ENCODE measurements at places on chromosomes 7 and 10.

DNA sequence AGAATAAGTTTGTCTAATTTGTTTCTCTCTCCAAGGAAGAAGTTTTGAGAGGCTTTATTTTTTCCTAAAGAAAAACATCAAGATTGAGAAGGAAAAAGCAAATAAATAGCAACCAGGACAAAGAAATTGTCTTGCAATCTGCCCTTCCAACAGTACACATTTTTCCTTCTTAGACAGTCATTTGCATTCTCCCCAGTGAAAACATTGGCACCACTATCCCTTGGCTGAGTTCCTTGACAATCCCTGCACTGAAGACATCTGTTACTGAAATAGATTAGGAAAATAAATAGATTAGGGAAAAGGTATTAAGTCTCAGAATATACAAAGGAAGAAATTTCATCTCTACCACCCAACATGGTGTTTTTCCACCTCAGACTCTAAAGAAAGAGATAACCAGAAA lies 12.2 kb upstream of the TMEM243 start:
- no peak for DNase-seq

DNA sequence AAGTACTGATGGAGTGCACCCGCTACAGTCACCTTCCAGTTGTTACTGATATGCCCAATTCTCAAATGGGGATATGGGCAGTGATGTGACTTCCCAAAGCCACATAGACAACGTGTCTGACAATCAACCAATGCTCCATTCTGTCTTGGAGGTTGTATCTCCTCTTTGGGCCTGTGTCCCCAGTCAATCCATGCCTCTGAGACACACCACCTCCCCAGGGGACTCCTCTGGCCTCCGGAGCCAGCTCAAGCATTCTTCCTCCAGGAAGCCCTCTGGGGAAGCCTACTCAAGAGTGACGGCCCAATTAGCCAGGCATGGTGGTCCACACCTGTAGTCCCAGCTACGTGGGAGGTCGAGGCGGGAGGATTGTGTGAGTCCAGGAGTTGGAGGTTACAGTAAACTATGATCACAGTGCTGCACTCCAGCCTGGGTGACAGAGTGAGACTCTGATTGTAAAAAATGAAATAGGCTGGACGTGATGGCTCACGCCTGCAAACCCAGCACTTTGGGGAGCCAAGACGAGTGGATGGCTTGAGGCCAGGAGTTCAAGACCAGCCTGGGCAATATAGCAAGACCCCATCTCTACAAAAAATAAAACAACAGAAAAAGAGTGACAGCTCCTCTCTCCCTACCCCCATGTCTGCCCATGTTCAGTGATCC lies 99.5 kb upstream of the TNRC18 start:
- DNase-seq, result no peak

- DNase-seq, result no peak
Measured at GRCh38 chr7:40220421-40220911, 85.7 kb downstream of the SUGCT start.

DNA sequence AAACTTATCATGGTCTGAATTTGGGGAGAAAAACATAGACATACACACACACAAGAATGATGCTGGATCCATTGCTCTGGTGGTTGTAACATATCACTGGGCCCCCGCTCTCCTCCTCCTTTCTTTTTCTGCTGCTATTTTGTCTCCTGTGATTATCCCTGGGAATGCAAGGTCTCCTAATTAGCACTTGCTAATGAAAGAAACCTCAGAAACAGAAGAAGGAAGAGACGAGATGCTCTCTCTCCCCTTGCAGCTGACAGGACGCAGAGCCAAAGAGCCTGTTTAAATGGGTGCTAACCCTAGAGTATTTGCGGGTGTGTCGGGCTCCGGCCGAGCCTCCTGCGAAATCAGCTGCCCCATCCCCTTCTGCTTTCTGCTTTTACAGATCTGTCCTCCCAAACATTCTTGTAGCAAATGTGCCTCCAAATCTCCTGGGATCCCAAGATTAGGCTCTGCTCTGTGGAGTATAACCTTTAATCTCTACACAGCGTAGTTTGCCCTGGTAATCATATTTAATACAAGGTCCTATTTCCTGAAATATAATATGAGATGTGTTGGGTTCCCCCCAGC lies 81.5 kb downstream of the FRMPD2 start:
- no peak for DNase-seq

Measured in NCI-H774 (cell line).